ENCODE measurements at places on chromosomes 1 and 21.
A peak's percentile ranks its signal among the peaks of the same experiment; 100 is the strongest.

- DNase-seq, result no peak
Measured at GRCh38 chr1:28114844-28115243, 26.4 kb upstream of the EYA3 start.

DNA sequence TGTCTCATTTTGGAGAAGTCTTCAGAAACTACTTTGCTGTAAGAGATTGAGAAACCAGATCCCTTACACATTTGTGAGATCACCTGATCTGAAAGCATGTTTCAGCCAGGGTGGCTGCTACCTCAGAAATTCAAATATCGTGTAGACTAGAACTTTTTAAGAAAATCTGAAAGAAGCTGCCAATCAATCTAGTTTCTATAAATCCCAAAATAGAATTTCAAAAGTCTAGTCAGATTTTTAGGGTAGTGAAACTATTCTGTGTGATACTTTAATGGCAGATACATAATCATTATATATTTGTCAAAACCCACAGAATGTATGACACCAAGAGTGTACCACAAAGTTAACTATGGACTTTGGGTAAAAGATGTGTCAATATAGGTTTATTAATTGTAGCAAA is 79.9 kb upstream of the PLPPR5 start:
- DNase-seq, result no peak

- peak; percentile 18 for DNase-seq
Measured at GRCh38 chr1:21904704-21905520, 32.2 kb downstream of the HSPG2 start.

DNA sequence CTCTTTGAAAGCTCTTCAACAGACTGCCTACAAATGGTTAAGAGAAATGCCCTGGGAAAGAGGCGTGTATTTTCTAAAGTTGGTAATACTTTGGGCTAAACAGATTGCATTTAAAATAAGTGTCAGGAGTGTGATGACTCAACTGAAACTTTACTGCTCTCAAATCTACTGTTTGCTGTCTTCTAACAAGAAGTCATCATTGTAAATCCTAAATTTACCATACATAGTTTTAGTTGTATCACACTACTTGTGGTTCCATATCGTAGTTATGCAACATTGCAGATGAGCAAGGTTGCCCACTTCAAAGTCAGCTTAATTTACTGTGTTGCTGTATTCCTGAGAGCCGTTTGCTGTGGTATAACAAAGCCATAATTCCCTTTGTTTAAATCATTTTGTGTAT is 59.6 kb downstream of the RGS21 start:
- DNase-seq, result peak; percentile 9

GRCh38 chr1:53590104-53590503 is 130.9 kb downstream of the DMRTB1 start:
- DNase-seq, result no peak

DNA sequence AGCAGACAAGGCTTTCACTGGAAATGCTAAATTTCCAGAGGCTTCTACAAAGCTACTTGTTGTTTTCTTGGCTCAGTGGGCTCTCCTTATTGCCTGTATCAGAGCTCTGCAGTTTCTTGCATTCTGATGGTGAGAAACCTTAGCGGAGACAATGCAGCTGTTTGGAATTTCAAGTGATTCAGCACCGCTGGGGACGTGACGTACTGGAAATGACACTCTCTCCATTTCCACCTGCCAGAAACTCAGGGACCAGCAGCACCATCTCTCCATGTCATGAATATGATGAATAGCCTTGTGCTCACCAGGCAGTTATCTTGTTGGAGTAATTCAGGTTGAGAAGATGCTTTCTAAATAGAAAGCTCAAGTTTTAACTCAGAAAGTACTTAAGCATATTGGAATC is 497.2 kb upstream of the DEPDC1 start:
- DNase-seq, result no peak

DNA sequence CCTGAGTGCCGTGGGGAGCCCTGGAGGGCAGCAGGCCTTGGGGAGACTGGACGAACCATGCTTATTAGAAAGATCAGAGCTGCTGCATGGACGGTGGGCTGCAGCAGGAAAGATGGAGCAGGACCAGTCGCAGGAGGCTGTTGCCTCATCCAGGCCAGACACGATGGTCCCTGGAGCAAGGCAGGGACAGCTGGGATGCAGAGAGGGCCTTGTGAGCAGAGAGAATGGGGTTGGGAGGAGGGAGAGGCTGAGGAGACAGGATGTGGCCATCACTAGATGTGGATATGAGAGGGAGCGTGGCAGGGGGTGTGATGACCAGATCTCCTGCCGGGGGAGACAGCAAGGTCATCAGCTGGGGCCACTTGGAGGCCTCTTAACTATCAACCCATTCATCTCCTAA is 727.6 kb downstream of the PTPRU start:
- DNase-seq, result no peak

- no peak for DNase-seq
Measured at GRCh38 chr1:176456795-176457194, 6.2 kb upstream of the PAPPA2 start.

DNA sequence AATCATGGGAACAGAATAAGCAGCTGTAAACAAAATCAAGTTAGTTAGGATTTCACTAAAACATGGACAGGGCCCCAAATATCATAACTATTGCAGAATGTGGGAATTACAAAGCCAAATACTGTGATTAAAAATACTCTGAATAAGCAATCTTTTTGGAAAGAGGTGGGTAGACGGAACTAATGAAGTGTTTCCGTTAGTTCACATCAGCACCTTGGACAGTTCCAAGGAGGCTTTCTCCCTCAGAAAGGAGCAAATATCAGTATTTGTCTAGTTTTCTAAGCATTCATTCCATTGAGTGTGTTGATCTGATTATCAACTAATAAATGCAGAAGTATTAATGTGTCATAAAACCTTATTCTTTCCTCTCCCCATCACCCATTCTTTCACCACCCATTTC is 97.4 kb downstream of the FAM78B start:
- no peak for DNase-seq

DNA sequence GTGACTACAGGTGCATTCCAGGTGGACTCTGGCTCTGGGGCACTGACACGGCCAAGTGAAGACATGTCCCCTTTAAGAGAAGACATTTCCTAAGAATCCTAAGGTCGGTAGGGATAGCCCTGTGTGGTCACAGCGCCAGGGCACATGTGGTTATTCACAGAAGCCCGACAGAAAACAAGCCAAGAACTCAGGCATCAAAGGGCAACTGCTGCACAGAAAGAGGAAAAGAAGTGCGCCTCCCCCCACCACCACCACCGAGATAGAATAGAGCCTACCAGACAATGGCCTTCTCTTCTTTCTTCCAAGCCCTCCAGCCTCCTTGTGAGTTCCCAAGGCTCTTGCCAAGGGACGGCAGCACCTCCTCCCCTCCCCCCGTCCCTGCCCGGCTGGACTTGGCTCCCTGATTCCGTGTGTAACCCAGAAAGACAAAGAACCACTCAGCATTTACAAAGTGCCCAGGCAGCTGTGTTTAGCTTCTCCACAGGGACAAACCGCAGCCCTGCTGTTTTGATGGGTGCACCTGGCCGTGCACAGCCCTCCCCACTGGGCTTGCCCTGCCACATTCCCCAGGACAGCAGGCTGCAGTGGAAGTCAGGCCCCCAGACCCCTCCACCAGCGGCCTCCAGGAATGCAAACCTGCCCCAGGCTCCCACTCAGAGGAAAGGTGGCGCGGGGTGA is 30.2 kb downstream of the TMPRSS2 start:
- DNase-seq, result no peak

DNA sequence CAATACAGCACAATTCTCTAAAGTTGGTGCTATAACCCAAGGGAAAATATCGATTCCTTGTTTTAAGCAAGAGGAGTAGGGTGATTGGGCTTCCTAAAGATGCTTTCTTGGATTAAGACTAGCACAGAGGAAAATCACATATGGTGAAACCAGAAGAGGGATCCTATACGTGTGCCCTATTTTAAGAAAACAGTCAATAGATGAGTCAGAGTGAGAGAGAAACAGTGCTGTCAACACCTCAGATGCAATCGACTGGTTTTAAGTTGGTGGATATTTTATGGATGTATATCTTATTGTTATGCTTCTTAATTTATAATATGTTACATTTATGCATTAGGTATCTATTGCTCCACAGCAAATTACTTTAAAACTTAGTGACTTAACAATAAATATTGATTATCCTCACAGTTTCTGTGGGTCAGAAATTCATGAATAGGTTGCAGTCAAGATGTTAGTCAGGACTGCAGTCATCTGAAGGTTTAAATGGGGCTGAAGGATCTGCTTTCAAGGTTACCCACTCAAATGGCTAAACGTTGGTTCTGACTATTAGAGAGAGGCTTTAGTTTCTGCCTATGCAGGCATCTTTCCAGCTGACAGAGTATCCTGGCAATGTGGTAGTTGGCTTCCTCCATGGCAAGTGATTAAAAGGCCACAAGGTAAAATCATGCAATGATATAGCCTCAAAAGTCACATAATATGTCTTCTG is 61.6 kb upstream of the DEPDC1 start:
- DNase-seq, result no peak

DNA sequence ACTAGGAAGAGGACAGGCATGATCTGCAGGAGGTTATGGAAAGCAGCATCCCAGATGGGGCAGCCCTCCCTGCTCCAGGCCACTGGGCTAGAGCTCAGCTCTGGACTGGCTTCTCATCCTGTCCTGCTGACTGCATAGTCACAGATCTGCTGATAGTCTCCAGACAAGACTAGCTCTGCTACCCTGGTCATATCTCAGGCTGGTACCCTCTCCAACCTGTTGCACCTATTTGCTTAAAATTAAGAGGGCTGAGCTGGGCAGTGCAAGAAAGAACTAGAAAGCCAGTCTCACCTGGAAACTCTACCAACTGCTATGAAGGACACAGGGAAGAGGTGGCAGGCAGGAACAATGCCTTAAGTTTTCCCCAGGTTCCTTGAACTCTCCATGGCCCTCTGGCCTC is 40.4 kb downstream of the ITPKB start:
- DNase-seq, result no peak

Measured in activated CD4-positive, alpha-beta T cell treated with anti-CD3 and anti-CD28 coated beads, Interleukin-2, Interleukin-6, amounts not matched to agents 100 ng/mL and 50 ng/mL, durations not matched to agents 16 hours and 8 hours (primary cell).